Renal cortical epithelial cell (primary cell): ENCODE measurements at places on chromosomes 11 and 22. TPM values are rescaled to one million over a fixed set of nuclear protein-coding genes. Genes with fewer than 3 reads are reported as not detected.

- DNase-seq: peak; percentile 91
Observed at GRCh38 chr11:13339195-13340153, 61.9 kb downstream of the BMAL1 start.

DNA sequence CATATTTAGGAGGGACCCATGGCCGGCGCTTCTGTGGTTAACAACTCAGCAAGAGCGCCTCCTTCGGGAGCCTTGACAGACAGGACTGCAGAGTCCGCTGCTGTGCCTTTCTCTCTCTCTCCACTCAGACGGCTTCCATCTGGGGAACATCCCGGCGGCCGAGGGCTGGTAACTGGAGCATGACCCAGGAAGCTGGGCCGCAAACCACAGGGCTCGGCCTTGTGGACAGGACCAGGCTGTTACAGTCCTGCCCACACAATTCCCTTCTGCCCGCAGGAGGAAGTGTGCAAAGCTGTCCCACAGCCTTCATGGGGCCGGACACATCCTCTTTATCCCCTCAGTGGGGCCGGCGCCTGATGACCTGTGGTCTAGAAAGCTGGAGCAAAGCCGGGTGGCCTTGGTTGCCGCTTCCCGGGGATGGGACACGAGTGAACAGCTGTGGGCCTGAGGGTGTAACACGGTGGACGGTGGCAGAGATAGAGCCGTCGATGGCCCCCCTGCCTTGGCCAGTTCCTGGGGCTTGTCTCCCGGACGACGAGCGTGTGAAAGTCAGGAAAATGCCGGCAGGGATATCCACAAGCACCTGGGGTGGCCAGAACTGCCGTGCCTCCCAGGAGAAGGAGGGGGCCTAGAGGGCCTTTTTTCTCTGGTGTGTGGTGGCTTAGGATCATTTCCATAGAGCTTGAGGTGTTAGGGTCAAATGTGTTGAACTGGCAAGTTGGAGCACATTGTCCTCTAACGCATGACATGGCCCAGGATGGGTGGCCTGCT lies 50.1 kb downstream of the FBLN1 start:
- DNase-seq: peak; percentile 82

GRCh38 chr11:117597071-117597470 lies 199.9 kb downstream of the DSCAML1 start:
- peak; percentile 39 for DNase-seq

Gene LGALS1
- total RNA-seq: 761 and 4,632 TPM in 2 replicates

Gene KCNJ5
- total RNA-seq: 0.65 TPM in 1 of 2 replicates, not detected in the other

DNA sequence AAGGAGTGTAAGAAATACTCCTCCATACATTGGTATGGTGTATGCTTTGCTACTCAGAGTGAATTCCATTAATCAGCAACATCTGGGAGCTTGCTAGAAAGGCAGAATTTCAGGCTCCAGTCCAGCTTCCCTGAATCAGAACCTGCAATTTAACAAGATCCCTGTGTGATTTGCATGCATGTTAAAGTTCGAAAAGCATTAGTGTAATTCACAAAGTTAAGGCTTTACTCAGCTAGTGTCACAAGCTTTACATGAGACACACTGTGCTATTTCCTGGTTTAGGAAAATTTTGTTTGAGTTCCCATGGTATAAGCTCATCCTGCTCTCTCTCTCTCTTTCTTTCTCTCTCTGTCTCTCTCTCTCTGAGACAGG lies 37.0 kb upstream of the HEPHL1 start:
- no peak for DNase-seq

- no peak for DNase-seq
Observed at GRCh38 chr11:15170698-15171097, 56.0 kb downstream of the INSC start.

DNA sequence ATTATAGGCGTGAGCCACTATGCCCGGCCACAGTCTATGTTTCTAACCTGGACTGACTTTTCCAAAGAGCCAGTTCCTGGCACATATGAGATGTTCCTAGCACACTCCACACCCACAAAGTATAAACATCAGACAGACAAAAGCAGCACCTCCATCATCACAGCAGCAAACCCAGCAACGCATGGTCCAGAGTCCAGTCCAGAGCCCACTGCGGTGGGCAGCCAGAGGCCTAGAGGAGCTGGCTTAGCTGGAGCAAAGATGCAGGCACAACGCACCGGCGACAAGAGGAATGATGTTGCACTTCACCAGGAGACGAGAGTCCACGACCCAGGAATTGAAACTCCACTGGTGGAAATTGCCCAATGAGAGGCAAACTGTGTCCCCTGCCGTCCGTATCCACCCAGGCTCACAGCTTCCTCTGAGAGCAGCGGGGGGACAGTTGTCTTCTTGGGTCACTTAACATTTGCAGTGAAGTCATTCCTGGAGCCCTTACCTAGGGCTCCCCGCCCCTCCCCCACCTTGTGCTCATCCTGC lies 36.6 kb downstream of the RPS6KA4 start:
- no peak for DNase-seq

Gene DSCAML1
- total RNA-seq: 10.1 and 10.2 TPM in 2 replicates

- no peak for DNase-seq
Observed at GRCh38 chr22:25161916-25162530, 37.6 kb upstream of the CRYBB3 start.

DNA sequence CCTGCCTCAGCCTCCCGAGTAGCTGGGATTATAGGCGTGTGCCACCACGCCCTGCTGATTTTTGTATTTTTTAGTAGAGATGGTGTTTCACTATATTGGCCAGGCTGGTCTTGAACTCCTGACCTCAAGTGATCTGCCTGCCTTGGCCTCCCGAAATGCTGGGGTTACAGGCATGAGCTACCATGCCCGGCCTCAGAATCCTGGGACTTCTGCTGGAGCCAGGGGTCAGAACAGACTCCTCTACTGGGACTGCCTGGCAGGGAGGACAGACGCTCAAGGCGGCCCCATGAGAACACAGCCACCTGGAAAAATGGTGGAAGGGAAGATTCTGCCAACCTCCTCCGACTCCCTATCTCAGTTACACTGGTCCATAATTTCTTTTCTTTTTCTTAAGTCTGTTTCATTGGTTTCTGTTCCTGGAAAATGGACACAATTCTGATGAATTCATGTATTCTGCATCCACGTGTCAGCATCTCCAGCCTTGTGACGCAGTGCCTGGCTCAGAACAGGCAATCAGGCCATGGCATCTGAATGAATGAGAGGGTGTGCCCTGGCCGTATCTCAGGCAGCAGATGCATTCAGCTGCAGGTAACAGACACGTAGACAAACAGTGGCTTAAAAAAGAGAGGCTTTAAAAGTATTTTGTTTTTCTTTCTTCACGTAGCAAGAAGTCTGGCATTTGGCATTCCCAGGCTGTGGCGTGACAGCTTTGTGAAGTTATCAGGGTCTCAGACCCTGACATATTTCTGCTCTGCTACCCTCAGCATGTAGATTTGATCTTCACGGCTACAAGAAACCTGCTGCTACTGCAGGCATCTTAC lies 4.8 kb downstream of the SMIM38 start:
- DNase-seq: no peak

Gene PGA5
- total RNA-seq: not detected in 2 replicates

- no peak for DNase-seq
Observed at GRCh38 chr11:2521081-2521732, 76.4 kb downstream of the KCNQ1 start.

DNA sequence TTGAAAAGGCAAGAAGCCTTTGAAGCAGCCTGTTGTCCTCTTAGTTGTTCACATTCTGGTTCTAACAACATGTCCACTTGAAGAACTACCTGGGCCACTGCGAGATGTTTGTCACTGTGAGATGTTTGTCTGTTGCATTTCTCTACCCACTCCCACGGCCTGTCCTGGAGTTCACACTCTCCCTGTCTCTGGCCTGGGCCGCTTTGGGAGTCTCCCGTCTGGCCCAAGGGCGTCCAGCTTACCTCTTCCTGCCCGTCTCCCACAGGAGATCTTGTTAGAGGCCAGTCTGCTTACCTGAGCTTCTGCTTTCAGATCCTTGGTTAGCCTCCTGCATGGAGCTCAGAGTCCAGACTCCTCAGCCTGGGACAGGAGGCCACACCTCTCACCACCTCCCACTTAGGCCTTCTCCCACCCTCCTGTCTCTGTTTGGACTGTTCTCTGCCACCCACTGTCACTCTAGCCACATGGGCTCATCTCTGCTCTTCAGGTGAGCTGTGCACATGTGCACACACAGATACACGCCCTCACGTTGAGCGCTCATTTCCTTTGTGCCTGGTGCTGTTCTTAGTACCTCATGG lies 66.0 kb downstream of the TBC1D22A start:
- no peak for DNase-seq

Gene MPZL3
- total RNA-seq: 15.8 and 41.8 TPM in 2 replicates

DNA sequence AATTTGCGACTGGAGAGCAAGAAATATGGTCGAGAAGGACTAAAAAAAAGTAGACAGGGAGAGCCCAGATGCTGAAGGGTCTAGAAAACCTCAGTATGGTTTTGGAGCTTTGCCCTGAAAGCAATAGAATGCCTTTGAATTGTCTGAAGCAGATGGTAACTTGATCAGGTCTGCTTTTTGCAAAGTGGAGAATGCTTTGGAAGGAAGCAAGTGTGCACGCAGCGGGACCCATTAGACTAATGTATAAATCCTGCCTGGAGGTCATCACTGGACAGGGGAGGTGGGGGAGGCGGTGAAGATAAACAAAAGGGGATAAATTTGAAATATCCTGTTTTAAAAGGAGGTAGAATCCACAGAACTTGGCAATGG lies 757 bp upstream of the HINFP start:
- DNase-seq: peak; percentile 28

Gene SPI1
- not detected in 2 replicates for total RNA-seq

DNA sequence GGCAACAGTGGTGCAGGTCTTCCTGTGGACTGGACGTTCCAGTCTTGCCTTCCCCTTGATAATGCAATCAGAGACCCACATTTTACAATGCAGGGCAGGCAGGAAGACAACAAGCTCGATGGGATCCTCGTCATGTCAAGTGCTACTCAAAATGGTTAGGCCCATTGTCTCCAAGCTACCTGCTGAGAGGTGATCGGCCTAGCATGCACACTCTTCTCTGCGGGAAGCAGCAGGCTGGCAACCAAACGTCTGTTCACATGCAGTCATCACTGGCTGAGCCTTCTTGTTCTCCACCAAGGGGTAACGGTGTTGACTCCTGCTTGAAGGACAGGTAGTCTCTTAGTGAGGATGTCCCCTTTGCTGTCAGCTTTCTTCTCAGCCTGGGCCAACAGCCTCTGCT lies 25.5 kb upstream of the CD82 start:
- no peak for DNase-seq

- DNase-seq: no peak
Observed at GRCh38 chr11:2381494-2382128, 4.5 kb downstream of the CD81 start.

Gene OR51I2
- total RNA-seq: not detected in 2 replicates

DNA sequence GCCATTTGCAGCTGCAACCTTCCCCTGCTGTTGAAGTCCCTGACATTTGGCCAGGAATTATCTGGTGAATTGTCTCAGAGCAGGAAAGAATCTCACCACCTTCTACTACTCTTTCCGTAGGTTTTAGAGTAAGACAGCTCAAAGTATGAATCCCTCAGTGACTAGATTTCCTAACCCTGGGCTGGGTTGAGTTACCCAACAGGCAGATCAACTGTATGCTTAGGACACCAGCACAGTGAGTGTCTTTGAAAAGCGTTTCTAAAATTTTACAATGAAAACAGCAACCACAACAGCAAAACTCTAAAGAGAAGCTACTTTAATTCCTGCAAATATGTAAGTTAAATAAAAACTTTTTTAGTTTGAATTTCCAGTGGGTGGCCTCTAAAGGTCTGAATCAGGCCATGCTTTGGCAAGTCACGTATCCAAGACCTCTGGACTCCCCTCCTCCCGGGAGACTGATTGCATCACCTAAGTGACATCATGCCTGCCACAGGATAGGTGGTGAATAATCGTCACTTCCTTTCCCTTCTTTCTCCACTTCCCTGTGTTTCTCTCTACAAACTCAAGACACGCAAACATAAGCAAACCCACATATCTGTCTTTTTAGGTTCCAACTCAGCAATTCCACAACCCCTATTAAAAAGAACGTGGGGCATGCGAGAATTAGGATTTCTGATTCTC lies 7.8 kb downstream of the OR8B12 start:
- DNase-seq: no peak

- DNase-seq: peak; percentile 96
Observed at GRCh38 chr11:26187639-26188038, 144.3 kb upstream of the ANO3 start.

DNA sequence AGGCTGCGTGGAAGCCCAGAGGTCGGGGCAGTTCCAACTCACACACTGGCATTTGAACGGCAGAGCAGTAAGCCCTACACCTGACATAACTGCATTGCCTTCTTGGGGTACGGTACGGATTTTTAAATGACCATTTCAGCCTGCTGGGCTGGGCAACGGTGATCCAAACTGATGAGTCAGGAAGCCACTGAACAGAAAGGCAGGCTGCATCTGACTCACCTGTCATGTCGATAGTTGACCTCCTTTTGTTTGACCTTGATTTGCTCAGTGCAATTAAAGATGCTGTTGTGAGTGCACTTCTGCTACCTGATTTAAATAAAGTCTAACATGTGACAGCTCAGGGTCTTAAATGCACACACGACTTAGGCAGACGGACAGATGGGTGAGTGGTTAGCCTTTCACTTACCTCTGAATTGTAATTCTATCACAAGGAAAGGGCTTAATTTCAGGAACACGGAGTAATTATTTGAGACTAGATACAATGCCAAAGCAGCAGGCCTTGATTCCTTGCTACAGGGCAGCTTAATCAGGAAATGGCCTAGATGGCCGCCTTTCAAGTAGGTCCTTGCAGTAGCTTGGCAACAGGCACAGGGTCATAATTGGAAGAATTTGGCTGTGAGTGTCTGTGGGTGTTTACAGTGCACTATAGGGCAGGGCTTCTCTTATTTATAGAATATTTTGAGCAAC lies 52.2 kb downstream of the BMAL1 start:
- peak; percentile 58 for DNase-seq

- no peak for DNase-seq
Observed at GRCh38 chr11:128483211-128483788, 104.1 kb downstream of the ETS1 start.

- DNase-seq: no peak
Observed at GRCh38 chr11:17748044-17748443, 13.5 kb downstream of the KCNC1 start.

DNA sequence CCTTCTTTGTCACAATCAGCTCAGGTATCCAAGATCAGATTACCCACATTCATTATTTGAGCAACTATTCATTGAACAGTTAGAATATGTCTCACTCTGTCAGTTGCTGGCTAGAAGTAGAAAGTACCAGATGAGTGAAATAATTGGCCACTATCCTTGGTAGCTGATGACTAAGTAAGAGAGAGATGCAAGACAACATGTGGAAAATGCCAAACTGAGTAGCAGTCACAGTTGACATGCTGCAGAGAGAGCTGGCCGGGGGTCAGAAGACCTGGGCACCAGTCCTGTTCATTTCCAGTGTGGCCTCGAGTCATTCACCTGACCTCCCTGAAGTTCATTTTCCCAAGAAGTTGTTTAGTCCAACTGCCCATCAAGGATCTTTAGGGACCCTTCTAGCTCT lies 22.5 kb upstream of the SMIM35 start:
- DNase-seq: peak; percentile 72

GRCh38 chr11:26011474-26011873 lies 320.5 kb upstream of the ANO3 start:
- no peak for DNase-seq

Gene KCNE3
- 0.52 and 11.8 TPM in 2 replicates for total RNA-seq
